ENCODE measurements at places on chromosomes 3 and 15. TPM values are rescaled to one million over a fixed set of nuclear protein-coding genes. Genes with fewer than 3 reads are reported as not detected.

Gene PPM1M
- total RNA-seq: 25.0 TPM

Gene GNAI2
- 244 TPM for total RNA-seq

- no peak for DNase-seq
Observed at GRCh38 chr15:85897207-85897894, 102.6 kb upstream of the KLHL25 start.

DNA sequence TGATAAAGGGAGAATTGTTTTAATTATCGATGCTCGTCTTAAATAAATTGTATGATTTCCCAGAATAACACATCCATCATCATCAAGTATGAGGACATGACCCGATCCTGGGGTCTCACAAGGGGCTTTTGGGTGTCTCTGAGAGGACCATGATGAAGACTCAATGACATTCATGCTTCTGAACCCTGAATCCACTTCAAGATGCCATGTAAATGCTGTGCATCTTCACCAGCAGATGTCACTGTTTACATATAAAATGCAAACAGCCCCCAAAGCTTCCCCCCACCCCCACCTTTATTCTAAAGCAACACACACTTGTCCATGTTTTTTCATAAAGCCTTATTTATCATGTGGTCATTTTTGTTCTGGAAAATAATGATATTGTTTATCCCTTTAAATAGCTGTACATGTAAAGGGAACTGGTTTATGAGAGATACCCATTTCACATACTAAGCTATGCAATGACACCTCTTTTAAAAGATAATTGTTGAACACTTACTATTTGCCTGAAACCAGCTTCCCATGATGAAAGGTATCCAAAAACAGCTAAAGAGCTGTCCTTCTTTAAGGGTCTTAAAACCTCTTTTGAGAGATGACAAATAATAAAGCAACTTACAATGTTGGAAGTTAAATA lies 69.7 kb upstream of the UBE3A start:
- DNase-seq: no peak

DNA sequence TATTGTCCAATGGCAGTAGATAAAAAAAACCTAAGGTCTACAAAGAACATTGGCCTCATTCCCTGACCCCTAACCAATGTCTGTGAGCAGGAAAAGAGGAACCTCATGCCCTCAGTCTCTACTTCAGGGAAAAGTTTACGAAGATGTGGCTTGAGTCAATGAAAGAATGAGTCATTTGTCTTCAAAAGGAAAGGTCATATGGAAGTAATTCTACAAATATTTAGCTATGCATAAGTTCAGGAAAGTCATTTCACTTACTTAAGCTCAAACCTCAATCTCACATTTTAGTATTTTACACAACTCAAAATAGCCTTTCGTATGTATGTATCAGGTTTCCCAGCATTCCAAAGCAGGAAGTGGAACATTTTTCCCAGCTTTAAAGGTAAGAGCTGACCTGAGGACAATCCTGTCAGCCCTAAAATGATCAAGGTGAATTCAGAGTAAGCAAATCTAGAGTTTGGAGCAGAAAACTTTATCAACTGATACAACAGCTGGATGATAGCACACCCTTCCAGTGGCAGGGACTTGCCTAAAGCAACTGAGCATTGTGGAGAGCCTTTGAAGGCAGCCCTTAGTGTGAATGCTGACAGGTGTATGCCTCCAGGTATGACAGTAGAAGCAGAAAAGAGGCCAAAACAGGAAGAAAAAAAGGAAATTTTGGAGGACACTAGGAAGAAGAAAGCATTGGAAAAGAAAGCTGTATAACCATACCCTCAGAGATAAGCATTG lies 53.9 kb upstream of the ACKR4 start:
- no peak for DNase-seq

DNA sequence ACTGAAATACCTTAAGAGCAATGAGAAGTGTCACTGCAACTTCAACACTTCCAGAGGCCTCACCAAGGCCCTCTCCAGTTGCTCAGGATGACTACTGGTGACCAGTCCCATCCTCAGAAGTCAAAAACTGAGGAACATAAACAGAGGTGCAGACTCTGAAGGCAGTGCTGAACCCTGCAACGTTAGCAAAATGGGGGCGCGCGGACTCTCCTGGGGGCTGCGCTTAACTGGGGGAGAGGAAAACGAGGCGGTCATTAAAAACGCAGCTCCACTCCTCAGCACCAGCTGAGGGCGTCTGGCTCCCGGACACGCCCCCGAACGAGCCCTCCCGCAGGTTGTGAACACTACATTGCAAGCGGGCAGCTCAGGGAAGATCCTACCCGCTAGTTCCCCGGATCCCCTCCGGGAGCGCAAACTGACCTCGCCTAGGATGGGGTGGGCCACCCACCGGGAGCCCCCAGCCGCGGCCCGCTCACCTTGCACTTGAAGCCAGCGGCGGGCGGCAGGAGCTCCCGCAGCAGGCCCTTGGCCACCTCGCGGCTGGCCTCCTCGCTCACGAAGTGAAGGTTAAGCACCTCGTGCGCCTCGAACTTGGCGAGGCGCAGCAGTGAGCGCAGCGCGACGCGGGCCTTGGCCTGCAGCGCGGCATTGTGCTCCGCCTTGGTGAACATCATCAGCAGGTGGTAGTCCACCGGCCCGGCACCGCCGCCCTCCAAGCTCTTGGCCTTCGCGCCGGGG lies 711 bp downstream of the XXYLT1 start:
- no peak for DNase-seq

DNA sequence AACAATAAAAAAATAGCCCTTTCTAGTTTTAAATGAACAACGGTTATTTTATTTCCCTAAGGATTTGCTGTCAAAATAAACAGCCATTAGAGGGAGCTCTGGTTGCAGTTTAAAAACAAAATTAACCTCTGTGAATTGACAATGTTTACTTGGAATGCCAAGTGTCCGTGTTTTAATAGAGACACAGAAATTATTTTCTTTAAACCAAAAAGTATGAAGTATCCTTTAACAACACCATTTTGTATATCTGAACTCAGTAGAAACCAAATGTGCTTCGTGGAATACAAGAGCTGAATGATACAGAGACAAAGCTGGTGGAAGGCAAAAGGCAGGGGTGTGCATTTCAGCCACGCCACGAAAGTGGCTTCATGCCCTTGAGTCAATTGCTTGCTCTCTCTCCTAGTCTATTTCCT lies 74.4 kb downstream of the MOBP start:
- no peak for DNase-seq
